Smooth muscle cell of trachea (primary cell): ENCODE measurements at places on chromosomes 2 and 18. TPM values are rescaled to one million over a fixed set of nuclear protein-coding genes. Genes with fewer than 3 reads are reported as not detected.

GPATCH11 gene
- 3.6 and 10.6 TPM in 2 replicates for total RNA-seq

ZNF513 gene
- 9.3 and 10.1 TPM in 2 replicates for total RNA-seq

SOS1 gene
- total RNA-seq, result 23.5 and 30.0 TPM in 2 replicates

RIT2 gene
- total RNA-seq, result not detected in 2 replicates

NYAP2 gene
- not detected in 2 replicates for total RNA-seq

HSPD1 gene
- 208 and 230 TPM in 2 replicates for total RNA-seq

PLGLB1 gene
- total RNA-seq, result 1.5 and 2.0 TPM in 2 replicates

CCDC102B gene
- total RNA-seq, result 18.2 and 51.8 TPM in 2 replicates
